ENCODE measurements at places on chromosomes 4 and X. TPM values are rescaled to one million over a fixed set of nuclear protein-coding genes. Genes with fewer than 3 reads are reported as not detected.
A peak's percentile ranks its signal among the peaks of the same experiment; 100 is the strongest.

Gene ARMCX2
- 63.9 TPM for total RNA-seq

Gene NEUROG2
- total RNA-seq, result not detected

Gene CXCL8
- 32.5 TPM for total RNA-seq

Gene TSPAN5
- total RNA-seq, result 22.4 TPM

Gene TACR3
- total RNA-seq, result 0.27 TPM

Gene C4orf46
- 15.8 TPM for total RNA-seq

Gene GPRASP1
- 4.9 TPM for total RNA-seq

DNA sequence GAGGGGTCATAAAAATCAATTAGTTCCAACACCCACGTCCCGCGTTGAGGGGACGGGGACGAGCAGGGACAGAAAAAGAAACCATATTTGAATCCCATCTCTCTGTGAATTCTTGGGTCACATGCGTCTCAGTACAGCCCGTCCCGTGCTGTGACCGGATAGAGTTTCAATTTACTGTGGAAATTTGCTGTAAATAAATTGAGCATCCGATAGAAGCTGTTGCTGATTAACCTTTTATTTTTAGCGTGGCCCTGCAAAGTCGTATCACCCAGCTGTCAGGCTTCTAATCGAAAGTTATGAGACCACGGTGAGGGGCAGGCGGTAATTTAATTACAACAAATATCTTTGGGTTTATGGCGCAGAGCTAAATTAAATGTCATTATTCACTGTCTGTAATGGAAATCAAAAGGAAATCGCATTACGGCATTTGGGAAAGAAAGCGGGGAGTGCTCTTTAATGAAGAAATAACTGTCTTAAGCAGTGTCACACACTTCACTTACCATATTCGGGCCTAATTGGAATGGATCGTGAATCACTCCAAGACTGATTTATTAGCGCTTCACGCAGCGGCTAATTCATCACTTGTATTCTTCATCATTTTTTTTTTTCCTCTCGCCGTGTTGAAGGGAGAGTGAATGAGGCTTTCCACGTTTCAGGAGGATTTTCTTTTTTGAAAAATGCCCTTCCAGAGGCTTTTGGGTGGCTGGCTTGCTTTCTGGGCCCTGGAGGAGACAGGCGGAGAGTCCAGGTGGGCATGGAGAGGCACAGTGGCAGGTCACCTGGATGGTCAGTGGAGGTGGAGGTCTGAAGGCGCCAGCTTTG is 7.3 kb downstream of the SHOX start:
- DNase-seq, result no peak
- H3K27me3 ChIP-seq, result peaks cover 89% of the 10 kb centered on the region
- no peaks in the 10 kb centered on the region for H3K36me3 ChIP-seq
- H3K4me1 ChIP-seq, result no peaks in the 10 kb centered on the region
- no peak overlapping the region for H3K4me3 ChIP-seq
- H3K27ac ChIP-seq, result no peak overlapping the region

- H3K4me1 ChIP-seq, result no peaks in the 10 kb centered on the region
- no peak overlapping the region for H3K4me3 ChIP-seq
- no peaks in the 10 kb centered on the region for H3K36me3 ChIP-seq
Observed at GRCh38 chr4:149409146-149409545, 406.5 kb downstream of the IQCM start.

DNA sequence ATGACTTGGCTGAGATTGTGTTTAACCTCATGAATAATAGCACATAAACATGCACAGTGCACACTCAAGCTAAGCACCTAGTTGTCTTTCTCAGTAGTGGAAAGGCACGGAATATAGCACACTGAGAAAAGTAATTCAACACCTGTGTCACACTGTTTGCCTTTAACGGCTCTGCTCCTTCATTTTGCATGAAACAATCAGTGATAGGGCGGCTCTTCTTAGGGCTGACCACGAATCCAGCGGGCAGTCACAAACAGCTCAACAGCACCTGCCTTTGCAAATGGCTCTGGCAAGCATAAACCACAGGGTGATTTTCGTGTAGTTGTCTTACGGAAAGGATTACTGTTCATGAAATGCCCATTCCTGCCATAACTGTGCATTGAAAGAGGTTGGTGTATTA is 954.0 kb upstream of the TENM3 start:
- no peak overlapping the region for H3K27ac ChIP-seq
- no peak overlapping the region for H3K4me3 ChIP-seq
- H3K27me3 ChIP-seq, result peaks cover 3% of the 10 kb centered on the region
- H3K4me1 ChIP-seq, result no peaks in the 10 kb centered on the region
- no peaks in the 10 kb centered on the region for H3K36me3 ChIP-seq
- DNase-seq, result no peak

- no peaks in the 10 kb centered on the region for H3K36me3 ChIP-seq
- H3K4me1 ChIP-seq, result peaks cover 24% of the 10 kb centered on the region
- H3K27me3 ChIP-seq, result no peaks in the 10 kb centered on the region
- peak overlapping the region; percentile 62 for H3K4me3 ChIP-seq
Observed at GRCh38 chrX:47234583-47234982, 1.8 kb downstream of the USP11 start.

GRCh38 chrX:35664833-35665232 is 133.3 kb upstream of the MAGEB16 start:
- H3K36me3 ChIP-seq, result no peaks in the 10 kb centered on the region
- no peak overlapping the region for H3K27ac ChIP-seq
- no peak overlapping the region for H3K4me3 ChIP-seq

DNA sequence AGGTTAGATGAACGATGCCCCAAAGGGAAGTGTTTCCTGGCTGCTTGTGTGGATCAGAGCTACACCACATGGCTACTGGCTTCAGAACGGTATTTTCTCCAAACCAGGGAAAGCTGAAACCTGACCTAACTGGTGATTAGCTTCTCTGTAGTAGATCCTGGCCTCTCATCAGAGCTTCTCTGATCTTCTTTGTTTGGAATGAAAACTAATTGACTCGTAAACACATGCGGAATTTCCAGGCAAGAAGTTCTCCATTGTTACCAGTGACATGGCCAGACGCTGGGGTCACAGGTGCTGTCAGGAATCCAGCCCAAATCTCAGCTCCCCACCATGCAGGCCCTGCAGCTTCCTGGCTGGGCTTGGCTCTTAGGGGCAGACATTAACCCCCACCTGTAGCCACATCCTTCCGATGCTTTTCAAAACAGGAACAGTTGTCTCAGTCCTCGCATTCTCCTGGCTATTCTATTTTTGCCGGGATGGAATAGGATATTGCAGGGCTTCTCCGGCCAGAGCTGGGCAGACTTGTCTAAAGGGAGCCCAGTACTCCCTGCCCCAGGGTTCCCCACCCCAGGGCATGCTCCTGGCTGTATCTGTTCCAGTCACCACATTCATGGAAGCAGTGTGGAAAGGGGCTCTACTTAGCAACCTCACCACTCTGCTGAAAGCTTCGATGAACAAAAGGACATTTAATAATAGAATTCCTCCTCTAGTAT is 305.4 kb upstream of the F9 start:
- no peaks in the 10 kb centered on the region for H3K4me1 ChIP-seq
- H3K4me3 ChIP-seq, result no peak overlapping the region
- H3K36me3 ChIP-seq, result no peaks in the 10 kb centered on the region
- no peak for DNase-seq

GRCh38 chr4:86845593-86845992 is 3.6 kb downstream of the SLC10A6 start:
- no peaks in the 10 kb centered on the region for H3K27me3 ChIP-seq
- no peak overlapping the region for H3K27ac ChIP-seq
- peaks cover 15% of the 10 kb centered on the region for H3K4me1 ChIP-seq
- DNase-seq, result no peak
- H3K4me3 ChIP-seq, result no peak overlapping the region
- H3K36me3 ChIP-seq, result no peaks in the 10 kb centered on the region

- no peaks in the 10 kb centered on the region for H3K36me3 ChIP-seq
- H3K27me3 ChIP-seq, result no peaks in the 10 kb centered on the region
- H3K4me3 ChIP-seq, result no peak overlapping the region
- H3K27ac ChIP-seq, result no peak overlapping the region
Observed at GRCh38 chr4:48372272-48372671, 30.9 kb downstream of the SLAIN2 start.

DNA sequence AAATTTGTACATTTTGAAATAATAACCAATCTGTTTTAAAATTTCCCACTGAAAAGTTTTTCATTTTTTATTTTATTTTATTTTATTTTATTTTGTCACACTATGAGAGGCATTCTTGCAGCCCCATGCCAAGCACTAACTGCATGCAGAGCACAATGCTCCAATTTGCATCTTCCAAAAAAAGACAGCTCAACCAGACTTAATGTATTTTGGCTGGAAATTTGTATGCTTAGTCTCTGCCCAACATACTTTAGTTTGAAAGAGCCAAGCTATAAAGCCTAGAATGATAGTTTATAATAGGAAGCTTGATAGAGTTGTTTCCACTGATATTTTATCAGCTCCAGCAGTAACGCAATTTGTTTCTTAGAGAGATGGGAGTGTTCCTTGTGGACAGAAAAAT is 235.5 kb downstream of the GALNTL6 start:
- no peak overlapping the region for H3K4me3 ChIP-seq
- DNase-seq, result no peak
- no peak overlapping the region for H3K27ac ChIP-seq
- no peaks in the 10 kb centered on the region for H3K36me3 ChIP-seq
- no peaks in the 10 kb centered on the region for H3K27me3 ChIP-seq

DNA sequence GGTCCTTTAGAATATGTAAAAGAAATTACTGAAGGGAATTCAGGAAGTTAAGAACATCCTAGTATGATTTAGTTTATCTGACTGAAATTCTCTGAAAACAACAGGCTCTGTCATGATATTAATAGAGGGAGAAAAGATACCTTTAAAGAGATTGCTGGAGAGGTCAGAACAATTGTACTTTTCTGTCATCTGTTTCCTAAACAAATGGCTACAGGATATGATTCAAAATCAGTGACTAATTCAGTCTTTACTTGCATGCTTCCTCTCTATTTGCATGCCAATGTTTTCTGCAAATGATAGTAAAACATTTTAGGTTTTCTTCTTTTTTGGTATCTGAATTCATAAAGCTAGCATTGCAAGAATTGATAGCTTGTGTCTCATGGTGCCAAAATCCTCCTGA is 616.7 kb upstream of the PCDH7 start:
- H3K36me3 ChIP-seq, result no peaks in the 10 kb centered on the region
- H3K27ac ChIP-seq, result no peak overlapping the region
- H3K27me3 ChIP-seq, result no peaks in the 10 kb centered on the region
- no peak overlapping the region for H3K4me3 ChIP-seq
- H3K4me1 ChIP-seq, result no peaks in the 10 kb centered on the region

DNA sequence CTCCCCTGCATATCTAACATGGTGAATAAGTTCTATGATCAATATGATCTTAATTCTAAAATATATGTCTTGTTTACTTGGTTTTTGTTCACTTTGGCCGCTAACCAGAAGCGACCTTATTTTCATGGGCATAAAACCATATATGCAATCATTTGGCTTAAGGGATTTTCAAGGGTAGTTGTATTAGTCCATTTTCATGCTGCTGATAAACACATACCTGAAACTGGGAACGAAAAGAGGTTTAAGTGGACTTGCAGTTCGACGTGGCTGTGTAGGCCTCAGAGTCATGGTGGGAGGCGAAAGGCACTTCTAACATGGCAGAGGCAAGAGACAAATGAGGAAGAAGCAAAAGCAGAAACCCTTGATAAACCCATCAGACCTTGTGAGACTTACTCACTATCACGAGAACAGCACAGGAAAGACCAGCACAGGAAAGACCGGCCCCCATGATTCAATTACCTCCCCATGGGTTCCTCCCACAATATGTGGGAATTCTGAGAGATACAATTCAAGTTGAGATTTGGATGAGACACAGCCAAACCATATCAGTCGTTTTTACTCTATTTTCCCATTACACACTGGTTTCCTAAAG is 114.3 kb upstream of the CPEB2 start:
- no peaks in the 10 kb centered on the region for H3K36me3 ChIP-seq
- H3K4me1 ChIP-seq, result no peaks in the 10 kb centered on the region
- no peak overlapping the region for H3K27ac ChIP-seq
- no peak for DNase-seq
- H3K4me3 ChIP-seq, result no peak overlapping the region

DNA sequence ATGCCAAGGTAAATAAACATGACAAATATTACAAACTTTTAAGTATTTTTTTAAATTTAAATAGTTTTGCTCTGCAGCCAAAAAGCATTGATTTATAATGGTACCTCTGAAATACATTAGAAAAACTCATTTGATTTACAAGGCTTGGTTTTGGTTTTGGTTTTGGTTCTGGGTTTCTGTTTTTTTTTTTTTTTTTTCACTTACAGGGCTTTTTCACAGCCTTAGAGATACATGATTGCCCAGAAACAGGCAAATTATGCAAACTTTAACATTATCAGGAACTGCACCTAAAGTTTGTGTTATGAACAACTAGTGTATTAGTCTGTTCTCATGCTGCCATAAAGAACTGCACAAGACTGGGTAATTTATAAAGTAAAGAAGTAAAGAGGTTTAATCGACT is 196.4 kb upstream of the DDX53 start:
- no peak for DNase-seq
- no peaks in the 10 kb centered on the region for H3K4me1 ChIP-seq
- no peaks in the 10 kb centered on the region for H3K27me3 ChIP-seq

- no peak overlapping the region for H3K27ac ChIP-seq
- H3K27me3 ChIP-seq, result no peaks in the 10 kb centered on the region
- H3K36me3 ChIP-seq, result no peaks in the 10 kb centered on the region
- no peaks in the 10 kb centered on the region for H3K4me1 ChIP-seq
- DNase-seq, result peak; percentile 30
Observed at GRCh38 chr4:107689912-107690587, 30.0 kb downstream of the PAPSS1 start.

DNA sequence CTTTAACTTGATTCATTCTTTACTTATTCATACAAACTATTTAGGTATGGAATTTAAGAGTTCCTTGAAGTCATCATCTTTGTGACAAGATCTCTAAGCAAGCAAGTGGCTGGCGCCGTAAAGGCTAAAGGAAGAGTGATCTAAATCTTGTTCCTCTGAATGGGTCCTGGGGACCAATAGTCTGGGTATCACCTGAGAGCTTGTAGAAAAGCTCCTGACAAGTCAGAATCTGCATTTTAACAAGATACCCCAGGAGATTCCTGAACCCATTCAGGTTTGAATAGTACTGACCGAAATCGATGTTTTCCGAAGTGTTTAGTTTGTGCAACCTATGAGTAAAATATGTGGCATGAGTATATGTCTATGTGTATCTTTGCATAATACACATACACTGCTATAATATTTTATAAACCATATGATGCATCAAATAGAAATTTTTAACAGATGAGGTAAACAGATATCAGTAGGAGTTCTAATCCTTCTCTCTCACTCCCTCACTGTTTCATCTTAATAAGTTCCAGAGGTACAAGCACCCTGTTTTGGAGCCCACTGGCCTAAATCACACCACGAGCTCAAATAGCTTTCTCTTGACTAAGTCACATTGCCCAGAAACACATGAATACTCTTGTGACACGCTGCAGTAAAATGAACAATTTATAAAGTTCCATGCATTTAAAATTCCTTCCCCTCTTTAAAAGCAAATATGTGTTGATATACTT is 170.0 kb downstream of the RELL1 start:
- no peaks in the 10 kb centered on the region for H3K27me3 ChIP-seq
- no peak overlapping the region for H3K4me3 ChIP-seq
- no peaks in the 10 kb centered on the region for H3K4me1 ChIP-seq
- no peaks in the 10 kb centered on the region for H3K36me3 ChIP-seq
- no peak overlapping the region for H3K27ac ChIP-seq
- DNase-seq, result no peak
